ENCODE measurements at places on chromosomes 16 and 17.
A peak's percentile ranks its signal among the peaks of the same experiment; 100 is the strongest.

DNA sequence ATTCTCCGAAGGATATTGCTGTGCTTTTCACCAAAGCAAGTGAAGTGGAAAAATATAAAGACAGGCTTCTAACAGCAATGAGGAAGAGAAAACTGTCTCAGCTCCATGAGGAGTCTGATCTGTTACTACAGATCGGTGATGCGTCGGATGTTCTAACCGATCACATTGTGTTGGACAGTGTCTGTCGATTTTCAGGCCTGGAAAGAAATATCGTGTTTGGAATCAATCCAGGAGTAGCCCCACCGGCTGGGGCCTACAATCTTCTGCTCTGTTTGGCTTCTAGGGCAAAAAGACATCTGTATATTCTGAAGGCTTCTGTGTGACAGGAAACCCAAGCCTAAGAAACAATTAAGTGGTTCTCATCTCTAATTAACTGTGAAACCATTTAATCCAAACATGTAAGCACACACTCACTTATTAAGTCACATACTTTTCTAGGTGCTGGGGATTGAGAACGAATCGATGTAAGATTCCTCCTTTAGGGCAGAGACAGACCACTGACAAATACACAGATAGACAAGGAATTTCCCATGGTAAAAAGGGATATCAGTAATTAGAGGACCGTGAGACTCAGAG is 22.8 kb downstream of the SLFN5 start:
- DNase-seq: no peak

DNA sequence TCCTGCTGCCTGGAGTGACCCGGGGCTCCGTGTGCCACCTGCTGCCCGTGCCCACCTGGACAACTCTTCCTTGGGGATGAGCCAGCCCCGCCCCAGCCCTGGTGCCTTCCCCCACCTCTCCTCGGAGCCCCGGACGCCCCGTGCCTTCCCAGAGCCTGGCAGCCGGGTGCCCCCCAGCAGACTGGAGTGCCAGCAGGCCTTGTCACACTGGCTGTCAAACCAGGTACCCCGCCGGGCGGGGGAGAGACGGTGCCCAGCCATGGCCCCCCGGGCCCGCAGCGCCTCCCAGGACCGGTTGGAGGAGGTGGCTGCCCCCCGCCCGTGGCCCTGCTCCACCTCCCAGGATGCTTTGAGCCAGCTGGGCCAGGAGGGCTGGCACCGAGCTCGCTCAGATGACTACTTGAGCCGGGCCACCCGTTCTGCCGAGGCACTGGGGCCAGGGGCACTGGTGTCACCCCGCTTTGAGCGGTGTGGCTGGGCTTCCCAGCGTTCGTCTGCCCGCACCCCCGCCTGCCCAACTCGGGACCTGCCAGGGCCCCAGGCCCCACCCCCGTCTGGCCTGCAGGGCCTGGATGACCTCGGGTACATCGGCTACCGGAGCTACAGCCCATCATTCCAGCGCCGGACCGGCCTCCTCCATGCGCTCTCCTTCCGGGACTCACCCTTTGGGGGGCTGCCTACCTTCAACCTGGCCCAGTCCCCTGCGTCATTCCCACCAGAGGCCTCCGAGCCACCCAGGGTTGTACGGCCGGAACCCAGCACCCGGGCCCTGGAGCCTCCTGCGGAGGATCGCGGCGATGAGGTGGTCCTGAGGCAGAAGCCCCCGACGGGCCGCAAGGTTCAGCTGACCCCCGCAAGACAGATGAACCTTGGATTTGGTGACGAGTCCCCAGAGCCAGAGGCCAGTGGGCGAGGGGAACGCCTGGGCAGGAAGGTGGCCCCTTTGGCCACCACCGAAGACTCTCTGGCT is 38.4 kb downstream of the ARHGAP23 start:
- no peak for DNase-seq

DNA sequence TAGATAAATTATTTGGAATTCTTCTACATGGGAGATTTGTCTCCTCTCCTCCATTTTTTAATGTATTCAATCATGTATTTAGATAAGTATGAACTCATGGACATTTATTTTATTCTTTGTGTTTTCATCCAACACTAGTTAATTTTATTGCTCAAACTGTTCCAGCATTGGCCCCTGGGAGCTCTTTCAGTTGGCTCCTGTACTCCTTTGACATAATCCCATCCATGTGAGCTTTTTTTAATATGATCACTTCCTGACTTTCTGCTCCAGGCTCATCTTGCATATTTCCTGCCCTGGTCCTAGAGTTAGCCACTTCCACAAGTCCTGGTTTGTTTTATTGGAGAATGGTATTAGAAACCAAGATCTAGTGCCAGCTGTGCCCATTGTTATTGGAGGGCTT is 419.0 kb upstream of the CDH11 start:
- no peak for DNase-seq

- DNase-seq: no peak
These were observed 12.7 kb upstream of the HASPIN start for GRCh38 chr17:3710951-3711383.

GRCh38 chr16:20750558-20750957 is 8.9 kb upstream of the THUMPD1 start:
- DNase-seq: no peak

DNA sequence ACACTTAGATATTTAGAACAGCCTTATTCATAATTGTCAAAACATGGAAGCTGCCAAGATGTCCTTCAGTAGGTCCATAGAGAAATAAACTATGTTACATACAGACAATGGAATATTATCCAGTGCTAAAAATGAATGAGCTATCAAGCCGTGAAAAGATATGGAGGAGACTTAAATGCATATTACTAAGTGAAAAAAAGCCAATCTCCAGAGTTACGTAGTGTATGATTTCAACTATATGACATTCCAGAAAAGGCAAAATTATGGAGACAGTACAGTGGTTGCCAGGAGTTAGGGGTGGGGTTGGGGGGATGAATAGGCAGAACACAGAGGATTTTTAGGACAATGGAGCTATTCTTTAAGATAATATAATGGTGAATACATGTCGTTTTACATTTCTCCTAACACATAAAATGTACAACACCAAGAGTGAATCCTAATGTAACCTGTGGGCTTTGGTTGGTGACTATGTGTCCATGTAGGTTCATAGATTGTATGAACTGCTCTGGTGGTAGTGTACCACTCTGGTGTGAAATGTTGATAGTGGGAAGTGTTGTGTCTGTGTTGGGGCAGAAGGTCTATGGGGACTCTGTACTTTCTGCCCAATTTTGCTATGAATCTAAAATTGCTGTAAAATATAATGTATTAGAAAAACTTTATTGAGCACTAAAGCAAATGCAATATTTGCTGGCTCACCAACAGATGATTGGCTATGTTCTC is 122.6 kb downstream of the USP22 start:
- DNase-seq: no peak

- peak; percentile 70 for DNase-seq
These were observed 40.8 kb downstream of the MRTFB start for GRCh38 chr16:14111713-14112538.

DNA sequence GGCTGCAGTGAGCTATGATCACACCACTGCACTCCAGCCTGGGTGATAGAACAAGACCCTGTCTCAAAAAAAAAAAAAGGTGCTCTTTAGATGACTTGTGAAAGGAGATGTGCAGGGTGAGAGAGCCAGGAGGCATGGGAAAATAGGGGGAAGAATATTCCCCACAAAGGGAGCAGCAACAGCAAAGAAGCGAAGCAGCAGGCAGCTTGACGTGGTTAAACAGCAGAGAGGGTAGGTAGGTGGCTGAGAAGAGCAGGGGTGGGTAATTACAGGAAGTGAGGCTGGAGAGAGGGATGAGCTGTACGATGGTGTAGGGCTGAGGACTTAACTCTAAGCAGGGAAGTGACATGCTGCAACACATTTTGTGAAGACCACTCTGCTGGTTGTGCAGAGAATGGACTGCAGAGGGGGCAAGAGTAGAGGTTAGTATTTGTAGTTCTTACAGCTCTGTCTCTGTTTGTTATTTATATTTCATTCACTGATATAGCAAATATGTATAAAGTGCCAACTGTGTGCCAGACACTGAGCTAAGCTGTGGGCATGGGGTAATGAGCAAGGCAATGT is 1.6 kb downstream of the HEATR3 start:
- peak; percentile 8 for DNase-seq

- no peak for DNase-seq
These were observed 3.3 kb downstream of the ITGA3 start for GRCh38 chr17:50059256-50059655.

DNA sequence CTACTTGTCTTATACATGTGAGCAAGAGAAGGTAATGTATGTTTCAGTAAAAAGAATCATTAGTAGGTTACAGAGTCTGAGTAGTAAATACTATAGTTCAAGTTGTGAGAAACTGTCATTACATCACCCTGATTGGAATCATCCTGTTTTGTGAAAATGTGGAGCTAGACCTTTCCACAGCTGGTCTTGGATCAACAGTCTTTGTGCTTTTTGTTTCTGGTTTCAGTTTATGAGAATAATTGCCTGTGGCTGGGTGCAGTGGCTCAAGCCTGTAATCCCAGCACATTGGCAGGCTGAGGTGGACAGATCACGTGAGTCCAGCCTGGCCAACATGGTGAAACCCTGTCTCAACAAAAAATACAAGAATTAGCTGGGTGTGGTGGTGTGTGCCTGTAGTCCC is 19.7 kb upstream of the SHISA9 start:
- DNase-seq: no peak

- no peak for DNase-seq
These were observed 2.4 kb upstream of the MRM1 start for GRCh38 chr17:36598951-36599401.

- no peak for DNase-seq
These were observed 31.0 kb upstream of the SMPD3 start for GRCh38 chr16:68479271-68479670.

GRCh38 chr16:25009822-25010221 is 5.3 kb downstream of the ARHGAP17 start:
- no peak for DNase-seq

GRCh38 chr17:80510772-80511171 is 33.9 kb upstream of the RPTOR start:
- no peak for DNase-seq

DNA sequence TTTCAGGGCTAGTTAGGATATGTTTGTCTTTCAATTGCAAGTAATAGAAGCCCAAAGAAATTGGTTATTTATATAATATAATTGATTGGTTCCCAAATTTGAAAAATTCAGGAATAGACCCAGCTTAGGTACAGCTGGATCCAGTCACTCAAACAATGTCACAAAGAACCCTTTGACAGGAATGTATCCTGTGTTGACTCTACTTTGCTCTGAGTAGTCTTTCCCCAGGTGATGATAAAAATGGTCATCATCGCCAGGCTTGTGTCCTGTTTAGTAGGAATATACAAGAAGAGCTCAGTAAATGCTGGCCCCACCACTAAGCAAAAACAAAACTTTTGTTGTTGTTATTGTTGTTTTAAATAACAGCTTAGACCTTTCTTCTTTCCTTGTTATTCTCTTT is 35.0 kb downstream of the MAPT start:
- DNase-seq: no peak

DNA sequence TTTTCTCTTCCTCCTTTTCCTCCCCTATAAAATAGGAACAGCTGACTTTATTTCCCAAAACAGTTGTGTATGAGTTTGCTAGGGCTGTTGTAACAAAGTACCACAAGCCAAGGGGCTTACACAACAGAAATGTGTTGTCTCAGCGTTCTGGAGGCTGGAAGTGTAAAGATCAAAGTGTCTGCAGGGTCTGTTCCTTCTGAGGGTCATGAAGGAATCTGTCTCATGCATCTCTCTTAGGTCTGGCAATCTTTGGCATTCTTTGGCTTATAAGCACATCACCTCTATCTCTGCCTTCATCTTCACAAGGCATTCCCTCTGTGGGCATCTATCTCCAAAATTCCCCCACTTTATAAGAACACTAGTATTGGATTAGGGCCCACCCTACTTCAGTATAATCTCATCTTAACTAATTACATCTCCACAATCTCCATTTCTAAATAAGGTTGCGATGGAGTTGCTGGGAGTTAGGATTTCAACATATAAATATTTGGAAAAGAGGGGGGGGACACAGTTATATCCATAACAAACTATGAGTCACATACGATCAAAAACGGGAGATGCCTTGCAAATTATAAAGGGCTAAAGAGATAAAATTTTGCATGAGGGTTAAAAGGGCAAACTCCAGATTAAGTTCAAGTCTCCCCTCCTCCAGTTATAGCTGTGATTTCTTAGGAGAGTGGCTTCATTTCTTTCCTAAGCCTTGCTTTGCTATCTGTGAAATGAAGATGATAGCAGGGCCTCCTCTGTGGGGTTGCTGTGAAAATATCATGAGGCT is 109.7 kb downstream of the VAT1L start:
- no peak for DNase-seq

GRCh38 chr16:51154271-51155171 is 3.5 kb upstream of the SALL1 start:
- DNase-seq: no peak

DNA sequence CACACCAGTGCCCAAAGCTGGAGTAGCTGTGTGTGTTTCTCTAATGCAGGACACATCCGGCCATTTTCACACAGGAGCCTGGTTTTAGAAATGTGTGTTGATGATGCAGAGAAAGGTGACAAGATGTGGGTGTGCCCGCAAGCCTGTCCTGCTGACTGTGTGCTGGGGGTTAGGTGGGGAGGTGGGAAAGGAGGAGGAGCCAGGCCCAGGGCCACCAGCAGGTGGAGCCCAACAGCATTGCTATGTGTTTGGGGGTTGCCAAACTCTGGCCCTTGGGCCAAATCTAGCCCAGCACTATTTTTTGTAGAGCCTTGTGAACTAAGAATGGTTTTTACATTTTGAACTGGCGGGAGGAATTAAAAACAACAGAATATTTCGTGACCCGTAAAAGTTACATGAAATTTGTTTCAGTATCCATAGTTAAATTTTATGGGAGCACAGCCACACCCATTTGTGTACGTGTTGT is 61.7 kb upstream of the LGALS9 start:
- DNase-seq: no peak

DNA sequence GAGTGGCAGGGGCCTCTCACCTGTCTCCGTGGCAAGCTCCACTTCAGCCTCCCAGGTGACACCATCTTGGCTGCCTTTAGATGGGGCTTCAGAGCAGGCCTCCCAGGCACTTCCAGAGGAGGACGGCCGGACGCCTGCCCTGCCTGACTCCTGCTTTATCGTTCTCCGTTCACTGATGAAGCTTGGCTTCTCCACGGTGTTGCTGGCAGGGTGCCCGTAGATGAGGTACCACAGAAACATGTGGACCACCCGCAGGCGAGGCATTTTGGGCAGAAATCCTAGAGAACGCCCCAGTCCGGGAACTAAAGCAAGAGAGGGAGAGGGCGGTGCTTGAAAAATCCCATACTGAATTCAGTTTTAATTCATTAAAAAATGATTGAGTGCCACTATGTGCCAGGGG is 54.5 kb downstream of the GTF3C1 start:
- DNase-seq: no peak

GRCh38 chr16:25957707-25958106 is 265.9 kb downstream of the HS3ST4 start:
- no peak for DNase-seq

DNA sequence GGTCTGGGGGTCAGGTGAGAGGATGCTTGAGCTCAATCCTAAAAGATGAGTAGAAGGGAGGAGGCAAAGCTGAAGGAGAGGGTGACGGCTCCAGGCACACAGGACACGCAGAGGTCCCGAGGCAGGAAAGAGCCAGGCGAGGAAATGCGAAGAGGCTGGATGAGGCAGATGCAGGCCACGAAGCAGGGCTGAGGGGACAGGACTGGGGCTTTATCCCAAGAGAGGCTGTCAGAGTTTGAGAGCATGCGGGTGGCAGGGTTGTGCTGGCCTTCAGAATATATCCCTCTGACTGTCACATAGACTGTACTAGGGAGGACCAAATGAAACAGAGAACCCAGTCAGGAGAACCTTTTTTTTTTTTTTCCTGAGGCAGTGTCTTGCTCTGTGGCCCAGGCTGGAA is 100.2 kb downstream of the RMI2 start:
- no peak for DNase-seq

- no peak for DNase-seq
These were observed 11.6 kb downstream of the RCVRN start for GRCh38 chr17:9893411-9894012.

- DNase-seq: no peak
These were observed 61.3 kb upstream of the BRD7 start for GRCh38 chr16:50430076-50430475.
